ENCODE measurements at places on chromosomes 7 and 10. TPM values are rescaled to one million over a fixed set of nuclear protein-coding genes. Genes with fewer than 3 reads are reported as not detected.

- no peak for DNase-seq
Measured at GRCh38 chr10:6563731-6564130, 16.3 kb downstream of the PRKCQ start.

DNA sequence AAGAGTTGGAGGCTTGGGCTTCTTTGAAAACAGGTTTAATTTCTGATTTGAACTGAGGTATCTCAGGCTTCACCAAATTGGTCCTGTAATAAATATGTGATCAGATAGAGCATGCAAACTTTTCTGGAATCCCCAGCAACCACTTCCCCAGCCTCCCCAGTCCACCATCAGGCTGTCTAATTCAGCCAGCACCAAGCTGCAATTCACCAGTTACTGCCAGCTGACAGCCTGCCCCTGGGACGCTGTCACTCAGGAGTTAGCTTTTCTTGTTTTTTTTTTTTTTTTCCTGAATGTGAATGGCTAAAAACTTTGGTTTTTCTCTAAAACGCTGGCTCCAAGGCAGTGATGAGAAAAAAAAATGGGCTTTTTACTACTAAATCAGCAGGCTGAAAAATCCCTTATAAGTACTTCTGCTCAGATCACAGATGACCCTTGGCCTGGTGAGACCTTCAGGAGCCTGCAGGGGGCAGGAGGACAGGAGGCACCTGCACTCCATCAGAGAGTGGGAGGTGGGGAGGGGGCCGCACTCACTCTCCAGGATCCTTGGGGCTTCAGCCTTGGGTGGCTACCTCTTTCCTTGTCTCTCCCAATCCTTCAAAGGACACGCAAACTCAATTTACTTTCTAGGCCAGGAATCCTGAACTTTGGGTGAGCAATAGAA is 349.4 kb downstream of the GATA3 start:
- peak; percentile 19 for DNase-seq

- DNase-seq: no peak
Measured at GRCh38 chr10:48690791-48691660, 6.4 kb downstream of the WDFY4 start.

- no peak for DNase-seq
Measured at GRCh38 chr7:589781-590575, 70.3 kb upstream of the PDGFA start.

- no peak for DNase-seq
Measured at GRCh38 chr10:79072041-79072441, 3.3 kb downstream of the ZMIZ1 start.

- no peak for DNase-seq
Measured at GRCh38 chr10:24908793-24909423, 43.5 kb downstream of the PRTFDC1 start.

- no peak for DNase-seq
Measured at GRCh38 chr7:70384891-70385290, 747.1 kb upstream of the GALNT17 start.

GRCh38 chr10:30499816-30500215 is 65.8 kb downstream of the MAP3K8 start:
- DNase-seq: no peak

DNA sequence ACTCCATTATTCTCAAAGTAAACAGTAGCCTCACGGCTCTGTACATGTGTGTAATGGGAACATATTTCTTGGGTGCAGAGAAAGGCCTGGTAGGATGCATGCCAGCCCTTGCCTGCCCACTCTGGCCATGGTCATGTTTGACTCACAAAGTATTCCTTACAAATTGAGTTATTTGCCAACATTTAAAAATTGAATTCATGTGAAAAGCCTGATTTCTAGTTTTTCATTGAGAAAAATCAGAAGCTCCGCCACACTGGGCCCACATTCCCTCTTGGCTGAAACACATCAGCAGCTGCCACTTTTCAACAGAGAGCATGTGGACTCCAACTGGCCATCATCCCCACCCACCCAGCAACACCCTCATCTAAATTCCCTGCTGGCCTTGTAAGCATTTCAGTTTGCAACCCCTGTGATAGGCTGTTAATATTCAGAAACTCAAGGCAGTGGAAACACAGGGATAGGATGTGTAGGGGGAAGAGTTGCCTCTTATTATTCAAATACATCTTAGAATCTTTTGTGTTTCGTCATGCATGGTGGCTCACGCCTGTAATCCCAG is 40.9 kb downstream of the CDH23 start:
- DNase-seq: peak; percentile 21

GRCh38 chr7:134060874-134061273 is 66.3 kb upstream of the LRGUK start:
- DNase-seq: no peak

GRCh38 chr7:29274146-29275017 is 79.8 kb downstream of the CHN2 start:
- DNase-seq: no peak

DNA sequence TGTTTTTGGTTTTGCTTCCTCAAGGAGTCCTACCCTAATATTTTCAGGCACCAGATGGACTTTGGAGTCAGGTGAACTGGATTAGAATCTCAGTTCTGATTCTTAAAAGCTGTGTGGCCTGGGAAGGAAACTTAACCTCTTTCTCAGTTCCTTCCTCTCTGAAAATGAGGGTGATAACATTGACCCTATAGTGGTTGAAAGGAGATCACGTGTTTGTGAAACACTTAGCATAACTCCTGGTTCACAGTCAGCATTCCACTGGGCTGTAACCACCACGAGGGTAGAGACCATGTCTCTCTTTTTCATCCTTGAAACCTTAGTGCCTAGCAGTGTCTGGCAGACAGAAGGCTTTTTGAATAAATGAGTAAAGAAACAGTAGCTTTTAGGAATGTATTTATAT is 16.7 kb downstream of the LSMEM1 start:
- DNase-seq: no peak

DNA sequence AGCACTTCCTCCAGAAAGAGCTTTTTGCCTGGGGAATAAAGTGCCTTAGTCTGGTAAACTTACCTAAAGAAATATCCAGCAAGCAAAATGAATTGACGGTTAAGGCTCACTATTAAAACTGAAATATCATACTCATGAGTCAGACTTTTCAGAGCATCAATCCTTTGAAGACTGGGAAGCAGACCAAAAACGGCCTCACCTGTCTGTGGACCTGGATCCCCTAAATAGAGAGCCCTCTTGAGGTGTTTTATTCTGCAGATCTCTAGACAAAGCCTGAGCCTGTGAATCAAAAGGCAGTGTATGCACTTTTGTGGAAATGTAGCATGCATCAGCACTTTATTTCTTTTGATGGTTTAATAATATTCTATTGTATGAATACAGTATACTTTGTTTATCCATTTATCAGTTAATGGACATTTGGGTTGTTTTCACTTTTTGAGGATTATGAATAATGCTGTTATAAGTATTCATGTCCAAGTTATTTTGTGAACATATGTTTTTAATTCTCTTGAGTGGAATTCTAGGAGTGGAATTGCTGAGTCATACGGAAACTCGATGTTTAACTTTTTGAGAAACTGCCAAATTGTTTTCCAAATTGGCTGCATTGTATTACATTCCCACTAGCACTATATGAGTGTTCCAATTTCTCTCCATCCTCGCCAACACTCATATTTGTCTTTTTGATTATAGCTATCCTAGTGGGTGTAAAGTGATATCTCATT is 449.0 kb upstream of the IGFBP3 start:
- DNase-seq: no peak

- DNase-seq: no peak
Measured at GRCh38 chr10:35378541-35379210, 42.4 kb downstream of the CCNY start.

- no peak for DNase-seq
Measured at GRCh38 chr10:28714401-28715053, 37.2 kb downstream of the BAMBI start.

DNA sequence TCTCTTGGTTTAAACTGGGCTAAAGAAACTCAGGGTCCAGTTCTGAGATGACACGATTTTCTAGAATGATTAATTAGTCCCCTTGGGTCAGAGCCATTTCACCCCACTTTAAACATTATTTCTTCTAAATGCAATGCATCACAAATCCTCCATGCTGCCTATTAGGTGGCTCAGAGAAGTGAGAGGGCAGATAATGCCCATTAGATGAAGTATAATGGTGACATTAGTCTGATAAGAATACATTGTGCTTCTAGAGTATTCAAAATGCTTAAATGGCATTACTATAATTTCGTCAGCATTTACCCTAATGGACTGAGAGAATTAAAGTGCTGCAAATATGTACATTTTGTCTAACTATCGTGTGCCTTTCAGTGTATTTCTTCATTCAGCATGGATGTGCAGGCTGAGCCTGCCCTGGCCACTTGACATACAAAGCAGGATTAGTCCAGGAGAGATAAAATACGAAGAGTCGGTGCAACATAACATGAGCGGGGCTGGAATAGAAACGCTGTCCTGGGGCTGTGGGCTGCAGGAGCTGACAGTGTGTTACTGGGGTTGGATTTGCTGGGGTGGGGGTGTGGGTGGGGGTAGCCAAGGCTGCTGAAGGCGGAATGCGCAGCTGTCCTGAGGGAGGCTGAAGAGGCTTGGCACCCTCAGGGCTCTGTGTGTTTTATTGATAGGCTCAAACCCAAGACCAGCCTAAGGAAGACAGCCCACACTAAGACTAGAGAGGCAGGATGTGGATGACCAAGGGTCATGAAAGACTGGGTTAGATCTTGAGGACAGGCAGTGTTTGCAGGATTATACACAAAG is 52.8 kb upstream of the KLF6 start:
- no peak for DNase-seq

DNA sequence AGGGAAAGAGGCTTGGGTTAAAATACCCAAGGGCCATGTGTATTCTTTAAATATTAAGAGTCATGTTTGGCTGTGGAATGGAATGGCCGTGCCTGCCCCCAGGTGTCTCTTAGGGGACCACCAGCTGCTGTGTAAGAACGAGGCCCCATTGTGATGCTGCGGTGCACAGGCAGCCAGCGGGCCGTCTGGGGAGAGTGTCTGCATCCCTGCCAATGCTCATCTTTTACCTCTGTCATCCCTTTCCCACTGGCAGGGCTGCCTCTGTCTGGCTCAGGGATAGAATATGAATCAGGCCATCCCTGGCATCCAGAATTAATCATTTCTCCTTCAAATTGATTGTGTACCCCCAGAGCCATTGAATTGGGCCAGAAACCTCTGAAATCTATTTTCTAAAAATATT is 137.8 kb upstream of the GALNT17 start:
- no peak for DNase-seq

DNA sequence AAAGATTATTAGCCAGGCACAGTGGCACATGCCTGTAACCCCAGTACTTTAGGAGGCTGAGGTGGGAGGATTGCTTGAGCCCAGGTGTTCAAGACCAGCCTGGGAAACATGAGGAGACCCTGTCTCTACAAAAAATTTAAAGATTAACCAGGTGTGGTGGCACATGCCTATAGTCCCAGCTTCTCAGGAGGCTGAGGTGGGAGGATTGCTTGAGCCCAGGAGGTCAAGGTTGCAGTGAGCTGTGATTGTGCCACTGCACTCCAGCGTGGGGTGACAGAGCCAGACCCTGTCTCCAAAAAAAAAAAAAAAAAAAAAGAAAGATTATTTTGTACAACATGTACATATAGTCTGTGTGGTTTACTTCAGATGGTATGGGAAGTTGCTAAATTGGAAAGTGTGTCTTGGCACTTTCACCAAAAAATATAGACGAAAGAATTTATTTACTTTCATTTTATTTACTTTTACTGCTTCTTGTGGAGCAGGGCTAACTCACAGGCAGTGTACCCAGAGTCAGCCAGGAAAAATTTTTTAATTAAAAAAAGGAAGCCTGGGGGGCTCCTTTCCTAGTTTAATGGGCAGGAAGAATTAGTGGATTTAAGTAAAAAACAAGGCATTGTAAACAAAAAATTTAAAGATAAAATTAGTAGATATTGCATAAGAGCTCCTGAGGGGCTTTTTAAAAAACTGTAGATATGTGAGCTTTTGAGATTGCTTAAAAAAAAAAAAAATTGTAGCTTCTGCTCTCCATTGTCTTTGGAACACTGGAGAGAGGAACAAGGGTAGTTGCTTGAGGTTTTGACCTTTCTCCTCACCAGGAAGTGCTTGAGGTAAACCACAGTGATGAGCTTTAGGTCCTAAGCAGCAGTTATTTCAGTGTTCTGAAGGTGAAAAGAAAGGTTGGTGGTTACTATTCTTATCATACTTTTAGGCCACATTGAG is 44.6 kb upstream of the VDAC2 start:
- no peak for DNase-seq

DNA sequence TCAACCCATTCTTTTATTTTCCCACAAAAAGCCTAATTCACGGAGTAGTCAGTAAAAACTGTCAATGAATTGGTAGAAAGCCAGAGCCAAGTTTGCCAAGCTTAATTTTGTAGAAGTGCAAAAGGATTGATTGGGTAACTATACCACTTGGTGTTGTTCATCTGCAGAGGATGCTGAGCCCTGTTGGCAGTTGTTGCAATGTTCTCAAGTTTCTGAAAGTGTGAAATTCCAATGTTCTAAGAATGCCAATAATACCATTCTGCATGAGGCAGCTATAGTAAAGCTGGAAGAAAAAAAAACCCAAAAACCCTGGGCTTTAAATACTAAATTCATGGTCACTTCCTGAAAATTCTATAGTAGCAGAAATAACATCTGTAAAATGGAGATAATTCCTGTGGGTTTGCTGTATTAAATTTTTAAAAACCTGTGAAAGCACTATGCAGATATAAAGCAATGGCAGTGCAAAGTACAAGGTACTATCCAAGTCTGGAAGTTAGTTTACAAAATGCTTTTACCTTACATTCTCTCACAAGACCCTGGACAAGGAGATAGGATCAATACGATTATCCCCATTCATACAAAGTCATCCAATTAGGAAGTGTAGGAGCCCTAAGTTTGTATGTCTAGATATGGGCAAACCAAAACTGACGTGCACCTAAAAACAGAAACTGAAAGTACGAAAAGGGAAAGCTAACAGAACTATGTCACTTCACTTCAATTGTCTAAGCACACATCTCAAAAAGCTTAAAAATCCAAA is 6.0 kb upstream of the PON1 start:
- DNase-seq: no peak

DNA sequence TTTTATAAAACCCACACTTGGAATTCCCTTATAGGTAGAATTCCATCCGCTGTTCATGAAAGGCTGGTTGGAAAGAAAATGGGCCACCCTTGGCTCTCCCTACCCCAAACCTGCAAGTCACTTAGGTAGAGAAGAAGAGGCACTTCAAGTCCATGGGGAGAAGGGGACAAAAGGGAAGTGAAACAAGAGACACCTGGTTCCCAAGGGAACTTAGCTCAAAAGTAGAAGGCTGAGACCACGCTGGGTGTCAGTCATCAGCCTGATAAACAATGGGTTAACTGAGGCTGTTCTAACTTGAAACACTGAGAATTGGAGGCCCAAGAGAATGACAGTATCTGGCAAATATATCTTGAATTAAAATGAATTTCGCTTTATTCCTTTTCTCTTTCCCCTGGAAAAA is 330.8 kb upstream of the NFE2L3 start:
- DNase-seq: no peak

- DNase-seq: no peak
Measured at GRCh38 chr10:4270116-4270515, 485.1 kb upstream of the KLF6 start.

DNA sequence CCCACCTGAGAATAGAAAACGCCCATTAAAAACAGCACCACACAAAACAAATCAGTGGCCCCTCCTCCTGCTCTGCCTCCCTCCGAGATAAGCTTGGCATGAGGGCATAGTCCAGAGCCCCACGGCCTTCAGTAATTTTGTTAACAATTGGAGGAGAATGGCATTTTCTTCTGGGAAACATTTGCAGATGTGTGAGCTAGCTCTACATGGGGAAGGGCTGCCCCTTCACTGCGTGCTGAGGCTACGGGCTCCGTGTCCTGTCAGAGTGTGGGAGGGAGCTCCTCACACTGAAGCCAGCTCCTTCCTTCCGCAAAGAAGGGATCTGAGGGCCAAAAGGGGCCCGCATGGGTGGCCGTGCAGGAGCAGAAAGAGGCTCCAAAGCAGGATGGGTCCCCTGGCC is 15.2 kb downstream of the GRK5 start:
- no peak for DNase-seq

SUN3 gene
- not detected for total RNA-seq

CREB3L2 gene
- total RNA-seq: 11.4 TPM

ASAH2 gene
- 4.4 TPM for total RNA-seq

SPDYE5 gene
- not detected for total RNA-seq
